ENCODE measurements at places on chromosomes 11 and 22.

- DNase-seq = no peak
Measured at GRCh38 chr11:13917904-13918303, 44.6 kb upstream of the SPON1 start.

- DNase-seq = no peak
Measured at GRCh38 chr11:35007277-35007676, 90.9 kb downstream of the PDHX start.

DNA sequence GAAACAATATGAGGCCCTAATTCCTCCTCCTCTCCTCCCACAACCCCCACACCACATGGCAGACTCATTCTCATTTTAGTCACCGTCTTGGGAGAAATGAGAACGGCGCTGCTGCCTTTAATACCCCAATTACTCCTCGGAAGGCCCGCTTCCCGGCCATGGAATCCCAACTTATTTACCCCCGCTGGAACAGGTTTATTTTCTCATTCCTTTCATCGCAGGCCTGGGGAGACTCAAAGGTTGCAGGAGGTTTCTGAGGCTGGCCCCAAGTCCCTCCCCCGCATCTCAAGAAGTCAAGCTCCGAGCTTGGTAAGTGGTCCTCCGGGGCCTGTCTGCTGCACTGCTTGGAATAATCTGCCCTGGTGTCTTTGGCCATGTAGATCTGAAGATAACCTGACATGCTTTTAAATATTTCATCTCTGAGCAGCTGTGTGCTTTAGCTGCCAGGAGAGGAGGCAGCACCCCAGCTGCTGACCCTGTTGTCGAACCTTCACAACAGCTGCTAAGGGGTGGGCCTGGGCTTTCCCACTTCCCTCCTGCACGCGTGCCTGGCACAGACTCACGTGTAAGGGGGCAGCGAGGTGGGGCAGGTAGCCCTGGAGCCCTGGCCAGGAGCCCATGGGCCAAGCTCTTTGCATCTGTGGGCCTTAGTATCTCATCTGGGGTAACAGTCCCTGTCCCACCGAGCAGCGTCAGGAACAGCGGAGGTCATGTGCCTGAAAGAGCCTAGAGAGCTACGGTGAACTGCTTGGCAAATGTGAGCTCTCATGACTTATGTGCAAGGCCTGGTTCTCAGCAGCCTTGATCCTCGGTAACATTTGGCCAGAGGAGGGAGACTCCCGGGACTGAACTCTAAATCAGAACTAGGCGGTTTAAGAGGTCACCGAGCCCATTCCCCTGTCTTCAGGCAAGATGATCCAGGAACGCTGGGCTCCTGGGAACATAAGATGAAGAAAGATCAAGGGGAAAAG lies 164.6 kb downstream of the ST3GAL4 start:
- DNase-seq = no peak

DNA sequence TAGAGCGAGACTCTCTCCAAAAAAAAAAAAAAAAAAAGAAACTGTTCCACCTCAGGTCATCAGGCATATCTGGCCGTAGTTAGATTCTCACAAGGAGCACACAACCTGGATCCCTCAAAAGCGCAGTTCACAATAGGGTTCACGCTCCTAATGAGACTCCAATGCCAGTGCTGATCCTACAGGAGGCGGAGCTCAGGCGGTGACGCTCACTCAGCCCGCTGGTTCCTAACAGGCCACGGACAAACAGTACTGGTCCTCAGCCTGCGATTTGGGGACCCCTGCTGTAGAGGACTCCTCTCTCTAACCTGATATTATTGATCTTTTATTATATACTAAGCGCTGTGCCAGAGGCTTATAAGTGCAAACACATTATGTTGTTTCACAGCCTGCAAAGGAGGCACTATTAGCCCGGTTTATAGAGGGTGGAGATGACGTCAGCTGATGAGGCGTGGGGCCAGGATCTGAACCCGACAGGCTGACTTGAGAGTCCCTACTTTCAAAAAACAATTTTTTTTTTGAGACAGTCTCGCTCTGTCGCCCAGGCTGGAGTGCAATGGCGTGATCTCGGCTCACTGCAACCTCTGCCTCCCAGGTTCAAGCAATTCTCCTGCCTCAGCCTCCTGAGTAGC lies 4.9 kb upstream of the MAFF start:
- peak; percentile 51 for DNase-seq

DNA sequence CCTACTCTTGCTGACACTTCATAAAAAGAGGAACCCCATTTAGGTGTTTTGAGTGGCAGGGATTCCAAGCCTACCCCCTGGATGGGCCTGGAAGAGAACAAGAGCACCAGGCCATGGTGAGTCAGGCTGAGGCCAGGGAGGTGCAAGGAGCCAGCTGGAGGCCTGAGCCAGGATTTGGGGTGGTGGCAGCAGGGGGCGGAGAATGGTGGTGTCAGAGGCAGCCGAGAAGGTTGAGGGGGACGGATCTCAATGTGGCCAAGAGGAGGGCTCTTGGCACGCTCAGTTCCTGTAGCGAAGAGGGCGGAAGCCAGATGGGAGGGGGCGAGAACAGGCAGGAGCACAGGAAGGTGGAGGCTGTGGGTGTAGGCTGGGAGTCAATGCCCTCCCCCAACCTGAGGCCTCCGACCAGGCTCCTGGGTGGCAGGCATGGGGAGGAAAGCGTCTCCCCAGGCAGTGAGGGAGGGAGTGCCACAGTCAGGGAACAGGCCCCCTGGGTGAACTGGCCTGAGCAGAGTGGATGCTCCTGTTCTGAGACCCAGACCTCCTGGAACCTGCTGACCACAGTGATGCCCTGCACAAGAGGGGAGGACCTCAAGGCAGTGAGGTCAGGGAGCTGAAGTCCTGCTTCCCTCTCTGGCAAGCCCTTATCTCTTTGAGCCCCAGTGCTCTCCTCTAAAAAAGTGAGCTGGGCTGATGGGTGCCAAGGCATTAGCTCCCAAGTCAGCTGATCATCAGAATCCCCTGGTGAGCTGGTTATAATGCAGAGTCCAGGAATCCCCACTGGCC lies 13.9 kb downstream of the RTN4RL2 start:
- DNase-seq = no peak

DNA sequence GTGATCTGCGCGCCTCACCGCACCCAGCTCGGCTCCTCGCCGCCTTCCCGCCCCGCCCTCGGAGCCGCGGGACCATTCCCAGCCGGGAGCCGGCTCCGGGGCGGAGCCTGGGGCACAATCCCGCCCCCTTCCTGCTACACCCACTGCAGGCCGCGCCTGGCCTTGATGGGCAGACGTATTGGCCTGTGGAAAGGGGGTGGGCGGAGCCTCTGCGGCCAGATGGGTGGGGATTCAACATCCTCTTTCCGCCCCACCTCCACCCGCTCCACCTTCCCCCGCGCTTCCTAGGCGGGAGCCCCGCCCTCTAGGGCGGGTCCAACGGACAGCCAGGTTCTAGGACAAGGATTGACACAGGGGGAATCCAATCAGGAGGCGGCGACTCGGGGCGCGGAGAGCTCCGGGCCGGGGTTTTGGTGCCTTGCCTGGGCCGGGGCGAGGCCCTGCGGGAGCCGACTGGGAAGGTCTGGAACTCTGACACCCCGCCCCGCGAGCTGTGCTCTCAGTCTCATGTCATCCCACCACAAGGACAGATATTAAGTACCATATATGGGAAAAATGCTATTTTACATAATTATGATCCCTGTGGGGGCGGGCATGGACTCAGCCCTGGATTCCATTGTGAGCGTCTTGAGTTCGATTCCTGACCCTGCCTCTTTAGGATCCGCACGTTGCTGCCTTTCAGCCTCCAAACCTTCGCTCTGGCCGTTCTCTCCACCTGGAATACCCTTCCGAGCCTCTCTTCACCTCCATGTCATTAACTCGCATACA lies at the start of gene MYH9:
MYH9 (minus strand) TSS at position 9 of the 768 bp plus-strand sequence. CDS start 38,731 bp downstream, outside the sequence.
- DNase-seq = peak; percentile 99

DNA sequence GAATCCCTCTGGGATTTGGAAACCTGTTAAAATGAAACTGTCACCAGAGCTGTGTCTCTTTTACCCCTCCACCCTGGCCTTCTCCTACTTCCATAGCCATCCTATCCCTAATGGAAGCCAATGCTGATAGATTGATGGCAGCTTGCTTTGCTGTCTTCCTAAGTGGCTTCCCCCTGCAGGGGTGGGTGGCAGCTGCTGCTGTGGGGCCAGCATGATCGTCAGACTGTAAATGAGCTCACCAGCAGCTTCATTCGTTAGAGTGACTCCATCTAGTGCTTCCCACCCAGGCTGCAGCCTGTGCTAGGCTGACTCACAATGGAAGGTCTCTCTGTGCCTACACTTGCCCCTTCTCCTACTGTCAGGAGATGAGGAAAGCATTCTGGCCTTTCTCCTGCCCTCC lies 311.0 kb downstream of the BUD13 start:
- peak; percentile 67 for DNase-seq

- no peak for DNase-seq
Measured at GRCh38 chr11:67495234-67496005, 9.7 kb downstream of the PITPNM1 start.

DNA sequence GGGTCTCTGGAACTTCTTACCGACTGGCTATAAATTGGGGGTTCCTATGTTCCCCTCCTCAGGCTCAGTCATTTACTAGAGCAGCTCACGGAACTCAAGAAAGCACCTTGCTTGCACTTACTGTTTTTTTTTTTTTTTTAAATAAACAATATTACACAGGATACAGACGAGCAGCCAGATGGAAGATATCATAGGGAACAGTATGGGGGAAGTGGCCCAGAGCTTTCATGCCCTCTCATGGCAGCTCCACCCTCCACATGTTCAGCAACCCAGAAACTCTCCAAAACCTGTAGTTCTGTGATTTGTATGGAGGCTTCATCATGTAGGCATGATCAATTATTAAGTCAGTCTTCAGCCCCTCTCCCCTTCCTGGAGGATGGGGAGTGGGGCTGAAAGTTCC lies 7.5 kb downstream of the UVRAG start:
- DNase-seq = no peak

DNA sequence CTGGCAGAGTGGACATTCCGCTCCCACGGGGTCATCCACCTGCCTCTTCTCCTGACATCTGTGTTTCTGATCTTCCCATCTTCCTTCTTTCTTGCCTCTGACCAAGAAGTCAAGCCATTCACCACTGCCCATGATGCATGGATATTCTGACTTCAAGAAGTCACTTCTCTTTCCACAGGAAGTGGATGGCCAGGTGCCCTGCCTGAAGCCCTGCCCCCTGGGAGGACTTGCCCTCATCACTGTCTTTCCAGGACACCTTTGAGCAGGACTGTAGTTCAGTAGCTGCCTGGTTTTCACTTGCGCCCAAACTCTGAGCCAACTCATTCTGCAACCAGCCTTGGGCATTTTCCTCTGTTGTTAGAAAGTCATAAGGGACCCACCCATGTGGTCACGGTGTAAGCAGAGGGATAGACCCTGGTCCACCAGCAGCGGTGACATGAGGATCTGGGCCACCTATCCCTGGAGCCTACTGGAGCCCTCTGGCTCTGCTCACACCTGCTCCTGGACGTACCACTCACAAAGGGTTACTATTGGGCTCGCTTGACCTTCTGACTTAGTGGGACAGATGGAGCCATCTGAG lies 6.9 kb downstream of the CYTH4 start:
- no peak for DNase-seq

GRCh38 chr11:71458146-71459070 lies 5.4 kb downstream of the NADSYN1 start:
- DNase-seq = no peak

DNA sequence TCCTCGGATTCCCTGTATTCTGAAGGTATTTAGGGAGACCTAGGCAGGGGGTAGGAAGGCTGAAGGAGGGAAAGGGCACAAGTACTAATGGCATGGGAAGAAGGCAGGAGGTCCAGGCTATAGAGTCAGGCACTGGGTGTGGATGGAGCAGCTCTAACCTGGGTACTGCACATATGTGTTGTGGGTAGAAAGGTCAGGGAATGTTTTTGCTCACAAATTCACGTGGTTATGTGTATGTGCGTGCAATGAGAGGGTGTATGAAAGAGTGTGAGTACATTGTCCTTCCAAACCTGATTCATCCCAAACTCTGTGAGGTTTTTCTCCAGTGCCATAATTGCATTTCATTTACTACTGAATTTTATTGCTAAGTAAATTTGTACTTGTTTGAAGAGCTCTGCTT lies 23.2 kb downstream of the DNHD1 start:
- DNase-seq = no peak

DNA sequence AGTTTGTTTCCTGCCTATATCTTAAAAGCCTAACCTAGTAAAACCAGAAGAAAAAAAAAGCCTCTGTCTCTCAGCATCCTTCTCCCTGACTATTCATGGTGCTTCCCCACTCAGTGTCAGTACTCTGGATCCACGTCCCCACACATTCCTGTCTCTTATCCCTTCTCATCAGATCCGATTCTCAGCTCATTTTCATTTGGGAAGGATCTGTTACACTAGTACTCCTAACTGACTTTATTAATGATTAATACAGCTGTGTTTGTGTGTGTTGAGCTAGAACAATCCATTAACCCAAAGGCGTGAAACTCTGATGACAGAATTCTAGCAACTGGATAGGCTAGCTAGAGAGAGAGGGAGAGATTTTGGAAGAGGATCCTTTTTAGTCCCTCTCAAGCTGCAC lies 1.5 kb downstream of the PRRG4 start:
- no peak for DNase-seq

DNA sequence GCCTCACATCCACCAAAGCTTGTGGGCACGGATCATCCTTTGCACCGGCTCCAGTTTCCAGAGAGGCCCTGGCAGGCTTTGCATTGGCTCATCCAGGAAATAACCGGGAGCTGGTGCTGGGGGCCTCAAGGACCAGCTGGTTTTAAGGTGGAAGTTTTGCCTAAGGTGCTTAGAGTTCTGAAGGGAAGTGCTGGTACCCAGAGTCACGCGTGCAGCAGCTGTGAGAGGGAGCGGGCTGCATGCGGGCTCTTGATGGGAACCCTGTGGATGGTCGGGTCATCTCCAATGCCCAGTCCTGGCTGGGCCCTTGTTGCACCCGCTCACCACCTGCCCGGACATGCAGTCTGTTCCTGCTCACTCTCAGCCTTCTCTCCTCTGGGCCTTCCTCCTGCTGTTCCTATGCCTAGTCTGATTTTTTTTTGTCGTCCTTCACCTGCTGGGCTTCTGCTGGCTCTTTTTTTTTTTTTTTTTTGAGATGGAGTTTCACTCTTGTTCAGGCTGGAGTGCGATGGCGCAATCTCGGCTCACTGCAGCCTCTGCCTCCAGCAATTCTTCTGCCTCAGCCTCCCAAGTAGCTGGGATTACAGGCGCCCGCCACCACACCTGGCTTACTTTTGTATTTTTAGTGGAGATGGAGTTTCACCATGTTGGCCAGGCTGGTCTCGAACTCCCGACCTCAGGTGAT lies 24.0 kb upstream of the PRR5 start:
- DNase-seq = no peak

DNA sequence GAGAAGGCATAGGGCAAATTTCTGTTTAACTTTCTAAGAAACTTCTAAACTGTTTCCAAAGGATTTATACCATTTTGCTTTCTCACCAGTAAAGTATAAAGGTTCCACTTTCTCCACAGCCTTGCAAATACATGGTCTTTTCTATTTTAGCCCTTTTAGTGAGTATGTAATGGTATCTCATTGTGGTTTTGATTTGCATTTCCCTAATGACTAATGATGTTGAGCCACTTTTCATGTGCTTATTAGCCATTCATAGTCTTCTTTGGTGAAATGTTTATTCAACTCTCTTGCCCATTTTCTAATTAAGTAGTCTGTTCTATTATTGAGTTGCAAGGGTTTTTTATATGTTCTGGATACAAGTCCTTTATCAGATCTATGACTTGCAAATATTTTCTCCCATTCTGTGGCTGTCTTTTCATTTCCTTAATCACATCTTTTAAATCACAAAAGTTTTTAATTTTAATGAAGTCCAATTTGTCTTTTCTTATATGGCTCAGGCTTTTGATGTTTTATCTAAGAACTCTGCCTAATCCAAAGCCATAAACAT lies 83.8 kb upstream of the KCNQ1OT1 start:
- no peak for DNase-seq
